ENCODE measurements at places on chromosomes 13 and 19. TPM values are rescaled to one million over a fixed set of nuclear protein-coding genes. Genes with fewer than 3 reads are reported as not detected.

The DPF1 gene
- not detected for total RNA-seq

The DMKN gene
- total RNA-seq = 1.5 TPM

The ATP4B gene
- total RNA-seq = not detected

The EID2 gene
- 11.5 TPM for total RNA-seq

The KLK4 gene
- 0.75 TPM for total RNA-seq

The ZNF493 gene
- 45.0 TPM for total RNA-seq

The KASH5 gene
- total RNA-seq = 0.62 TPM

The ZNF682 gene
- 15.5 TPM for total RNA-seq

The MRI1 gene
- total RNA-seq = 32.5 TPM

The C3 gene
- 0.44 TPM for total RNA-seq

The USHBP1 gene
- total RNA-seq = 0.42 TPM

The UFM1 gene
- 55.7 TPM for total RNA-seq

The NFIC gene
- total RNA-seq = 17.3 TPM

The DMWD gene
- 64.7 TPM for total RNA-seq

The APOC1 gene
- 1.2 TPM for total RNA-seq

The FUT2 gene
- not detected for total RNA-seq

The PSENEN gene
- 45.0 TPM for total RNA-seq

The ATP1A3 gene
- 1.4 TPM for total RNA-seq

The BBC3 gene
- 7.0 TPM for total RNA-seq

The SPPL2B gene
- total RNA-seq = 112 TPM

The NOTCH3 gene
- total RNA-seq = not detected
